ENCODE measurements at places on chromosomes 4 and X.

DNA sequence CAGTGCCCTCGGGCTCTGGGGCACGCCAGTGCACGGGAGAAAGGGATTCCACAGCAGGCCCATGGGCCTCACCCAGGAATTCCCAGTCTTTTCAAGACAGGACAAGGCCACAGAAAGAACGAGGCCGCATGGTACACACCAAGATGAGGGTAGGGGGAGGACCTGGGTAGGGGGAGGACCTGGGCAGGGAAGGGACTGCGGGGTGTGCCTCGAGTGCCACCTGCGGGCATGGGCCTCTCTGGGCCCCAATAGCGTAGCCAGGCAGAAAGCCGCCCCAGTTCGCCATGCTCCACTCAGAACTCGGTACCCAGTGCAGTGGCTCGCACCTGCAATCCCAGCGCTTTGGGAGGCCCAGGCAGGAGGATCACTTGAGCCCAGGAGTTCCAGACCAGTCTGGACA is 14.0 kb upstream of the DUSP9 start:
- no peak for DNase-seq

DNA sequence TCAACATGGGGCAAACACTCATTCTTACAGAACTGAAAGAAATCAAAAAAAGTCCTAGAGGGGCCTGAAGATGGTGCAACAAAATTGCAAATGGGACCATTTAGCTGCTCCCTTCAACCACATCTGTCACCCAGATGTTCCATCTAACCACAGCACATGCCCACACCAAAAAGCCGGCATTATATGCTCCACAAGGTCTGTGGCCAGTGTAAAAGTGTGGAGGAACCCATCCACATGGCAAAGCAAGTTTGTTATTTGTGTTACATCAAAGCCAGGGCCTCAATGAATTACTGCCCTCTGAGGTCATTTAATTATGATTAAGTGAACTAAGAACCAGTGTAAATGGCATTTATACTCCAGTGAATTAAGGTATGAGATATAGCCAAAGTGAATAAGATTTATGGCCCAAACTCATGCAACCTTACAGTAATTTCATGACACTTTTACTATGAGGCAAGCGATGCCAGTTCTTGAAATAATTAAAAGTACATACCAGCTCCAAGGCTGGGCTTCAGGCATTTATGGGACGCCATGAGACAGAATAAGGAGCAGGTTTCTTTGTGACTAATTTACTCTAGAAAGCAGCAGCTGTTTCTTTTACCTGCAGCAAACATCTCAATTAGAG is 48.7 kb upstream of the FGF16 start:
- no peak for DNase-seq

GRCh38 chr4:173252024-173252935 is 81.9 kb downstream of the HMGB2 start:
- DNase-seq: peak; percentile 75

DNA sequence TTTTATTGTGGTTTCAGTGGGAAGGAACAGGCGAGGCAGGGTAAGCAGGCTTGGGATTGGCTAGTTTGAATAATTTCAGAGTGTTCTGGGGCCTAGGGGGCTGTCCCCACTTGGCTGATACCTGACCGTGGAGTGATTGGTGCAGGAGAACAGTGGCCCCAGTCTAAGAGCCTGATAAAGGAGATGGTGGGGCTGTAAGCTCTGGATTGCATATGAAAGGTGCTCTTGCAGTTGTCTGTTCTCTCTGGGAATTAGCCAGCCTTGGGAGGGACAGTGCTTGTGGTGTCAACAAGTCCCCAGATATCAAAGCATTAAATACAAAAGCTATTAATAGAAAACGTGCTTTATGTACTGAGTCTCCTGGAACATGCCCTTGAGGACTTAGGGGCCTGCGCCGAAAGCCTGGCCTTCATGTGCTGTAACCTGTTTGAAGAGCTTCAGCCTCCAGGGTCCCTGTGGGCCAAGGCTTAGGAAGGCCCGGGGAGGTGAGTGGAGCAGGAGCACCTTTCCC is 30.4 kb upstream of the CLTRN start:
- no peak for DNase-seq

GRCh38 chrX:48891402-48892288 is 5.9 kb downstream of the TIMM17B start:
- DNase-seq: peak; percentile 73

GRCh38 chr4:3706565-3707422 is 59.4 kb upstream of the ADRA2C start:
- no peak for DNase-seq

- DNase-seq: peak; percentile 13
Observed at GRCh38 chrX:80578517-80579105, 158.4 kb downstream of the TENT5D start.

- DNase-seq: no peak
Observed at GRCh38 chr4:6368601-6369000, 99.0 kb downstream of the WFS1 start.

- DNase-seq: no peak
Observed at GRCh38 chrX:40120838-40121580, 23.3 kb upstream of the BCOR start.

- no peak for DNase-seq
Observed at GRCh38 chr4:90572996-90573395, 445.8 kb downstream of the CCSER1 start.

GRCh38 chr4:117385526-117385925 is 300.1 kb upstream of the TRAM1L1 start:
- no peak for DNase-seq

DNA sequence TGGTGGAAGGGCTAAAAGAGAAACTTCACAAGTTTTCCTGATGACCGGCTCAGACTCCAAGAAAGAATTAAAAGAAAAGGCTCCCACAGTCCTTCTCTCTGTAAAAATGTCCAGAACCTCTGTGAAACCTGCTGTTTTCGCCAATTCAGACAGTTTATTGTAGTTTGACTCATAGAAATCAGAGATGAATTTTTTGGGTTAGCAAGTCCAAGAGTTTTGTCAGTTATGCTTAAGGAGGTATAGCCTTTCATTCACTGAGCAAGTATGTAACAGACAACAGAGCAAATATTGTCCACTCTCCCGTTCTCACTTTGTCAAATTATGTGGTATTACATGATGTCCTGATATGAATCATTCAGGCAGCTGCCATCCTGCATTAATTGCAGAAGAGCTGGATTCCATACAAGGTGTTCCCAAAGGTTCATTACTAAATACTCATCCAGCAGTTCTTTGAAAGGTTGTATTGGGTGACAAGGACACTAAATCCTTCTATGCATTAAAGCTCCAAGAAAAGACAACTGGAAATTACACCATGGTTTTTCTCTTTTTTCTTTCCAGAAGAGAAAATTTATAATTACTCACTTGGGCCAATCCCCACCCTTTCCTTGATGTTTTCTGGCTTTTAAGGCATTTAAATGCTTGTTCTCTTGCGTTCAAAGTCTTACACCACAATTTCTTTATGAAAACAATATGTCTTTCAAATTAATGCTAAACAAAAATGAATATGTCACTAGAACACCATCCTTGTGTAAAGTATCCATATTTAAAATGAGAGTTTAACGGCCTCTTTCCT is 30.0 kb upstream of the PLAC1 start:
- DNase-seq: no peak

DNA sequence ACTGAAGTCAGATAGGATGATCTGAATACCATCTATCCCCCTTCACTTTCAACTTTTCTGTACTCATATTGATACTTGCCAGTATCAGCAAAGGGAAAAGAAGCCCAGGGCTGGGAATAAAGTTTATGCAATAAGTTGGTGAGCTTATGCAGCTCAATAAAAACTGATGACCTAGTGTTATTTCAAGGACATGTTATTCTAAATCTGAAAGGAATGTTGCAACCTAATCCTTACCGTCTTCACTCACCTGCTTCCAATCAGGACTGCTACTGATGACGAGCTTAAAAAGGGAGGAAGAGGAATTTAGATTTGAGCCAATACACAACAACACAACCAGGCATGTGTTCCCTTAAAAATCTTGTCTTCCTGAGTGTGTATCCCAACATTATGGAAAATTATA is 419.9 kb downstream of the SPRY1 start:
- no peak for DNase-seq

GRCh38 chrX:154515090-154515965 is 704 bp downstream of the FAM3A start:
- DNase-seq: no peak

GRCh38 chrX:44344194-44344593 is 722 bp upstream of the EFHC2 start:
- DNase-seq: no peak

DNA sequence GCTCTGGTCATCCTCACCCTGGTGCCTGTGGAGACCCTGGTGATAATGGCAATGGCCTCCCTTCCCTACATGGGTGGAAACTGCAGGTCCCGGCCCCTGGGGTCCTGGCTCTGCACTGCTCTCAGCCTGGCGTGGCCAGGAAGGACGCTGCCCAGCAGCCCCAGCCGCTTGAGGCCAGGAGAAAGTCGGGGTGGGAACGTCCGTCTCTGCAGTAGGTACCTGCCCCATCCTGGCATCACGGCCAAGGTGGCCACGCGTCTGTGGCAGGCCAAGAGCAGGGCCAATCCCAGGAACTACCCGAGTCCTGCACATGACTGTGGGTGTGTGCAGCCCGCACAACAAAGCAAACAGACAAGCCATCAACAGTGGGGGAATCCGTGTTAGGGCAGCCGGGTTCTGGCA is 33.8 kb downstream of the FGFRL1 start:
- peak; percentile 54 for DNase-seq

- no peak for DNase-seq
Observed at GRCh38 chr4:128868758-128869157, 59.3 kb downstream of the JADE1 start.

GRCh38 chrX:72299891-72300630 is 5.7 kb downstream of the CITED1 start:
- no peak for DNase-seq

DNA sequence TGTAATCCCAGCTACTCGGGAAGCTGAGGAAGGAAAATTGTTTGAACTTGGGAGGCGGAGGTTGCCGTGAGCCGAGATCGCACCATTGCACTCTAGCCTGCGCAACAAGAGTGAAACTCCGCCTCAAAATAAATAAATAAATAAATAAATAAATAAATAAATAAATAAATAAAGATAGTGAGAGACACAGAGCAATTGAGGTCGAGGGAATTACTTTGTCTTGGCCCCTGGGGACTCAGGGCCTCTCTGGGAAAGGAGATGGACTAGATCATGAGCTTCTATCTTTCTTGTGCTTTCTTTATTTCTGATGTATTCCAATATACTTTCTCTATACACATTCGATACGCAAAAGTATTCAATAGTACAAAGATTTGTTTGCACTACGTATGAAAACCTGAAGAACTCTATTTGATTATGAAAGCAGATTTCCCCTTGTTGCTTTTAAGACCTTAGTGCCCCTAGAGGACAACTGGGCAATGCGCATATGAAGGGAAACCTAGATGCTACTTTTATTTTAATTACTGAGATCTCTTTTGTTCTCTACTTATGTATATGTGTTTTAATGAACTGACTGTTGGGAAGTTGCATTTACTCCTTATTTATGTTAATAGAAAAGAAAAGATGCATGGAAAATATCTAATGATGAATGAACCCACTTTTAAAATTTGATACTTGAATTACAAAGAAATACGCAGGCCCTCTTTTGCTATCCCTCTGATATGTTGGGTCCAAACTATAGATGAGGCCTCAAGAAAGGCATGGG is 12.8 kb upstream of the ELOVL6 start:
- peak; percentile 62 for DNase-seq

GRCh38 chrX:138877746-138878145 is 166.2 kb upstream of the FGF13 start:
- no peak for DNase-seq

- DNase-seq: no peak
Observed at GRCh38 chr4:88866862-88867550, 169.4 kb upstream of the NAP1L5 start.

DNA sequence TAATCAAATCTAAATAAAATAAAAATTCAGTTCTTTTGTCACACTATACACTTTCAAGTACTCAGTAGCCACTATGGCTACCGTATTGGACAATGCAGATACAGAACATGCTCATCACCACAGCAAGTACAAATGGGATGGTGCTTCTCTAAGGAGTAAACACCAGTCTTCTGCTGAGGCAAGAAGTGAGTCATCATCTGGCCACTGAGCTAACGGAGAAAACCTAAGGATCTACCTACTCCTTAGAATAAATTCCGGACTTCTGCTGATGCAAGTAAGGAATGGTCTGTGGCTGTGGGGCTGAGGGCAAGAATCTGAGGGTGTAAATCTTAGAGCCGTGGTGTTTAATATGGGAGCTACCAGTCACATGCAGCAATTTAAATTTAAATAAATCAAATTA is 11.3 kb upstream of the RBMXL3 start:
- DNase-seq: no peak

- DNase-seq: no peak
Observed at GRCh38 chr4:33493231-33493630, 2751.1 kb downstream of the ARAP2 start.

- DNase-seq: no peak
Observed at GRCh38 chr4:41977709-41978108, 3.8 kb upstream of the DCAF4L1 start.

DNA sequence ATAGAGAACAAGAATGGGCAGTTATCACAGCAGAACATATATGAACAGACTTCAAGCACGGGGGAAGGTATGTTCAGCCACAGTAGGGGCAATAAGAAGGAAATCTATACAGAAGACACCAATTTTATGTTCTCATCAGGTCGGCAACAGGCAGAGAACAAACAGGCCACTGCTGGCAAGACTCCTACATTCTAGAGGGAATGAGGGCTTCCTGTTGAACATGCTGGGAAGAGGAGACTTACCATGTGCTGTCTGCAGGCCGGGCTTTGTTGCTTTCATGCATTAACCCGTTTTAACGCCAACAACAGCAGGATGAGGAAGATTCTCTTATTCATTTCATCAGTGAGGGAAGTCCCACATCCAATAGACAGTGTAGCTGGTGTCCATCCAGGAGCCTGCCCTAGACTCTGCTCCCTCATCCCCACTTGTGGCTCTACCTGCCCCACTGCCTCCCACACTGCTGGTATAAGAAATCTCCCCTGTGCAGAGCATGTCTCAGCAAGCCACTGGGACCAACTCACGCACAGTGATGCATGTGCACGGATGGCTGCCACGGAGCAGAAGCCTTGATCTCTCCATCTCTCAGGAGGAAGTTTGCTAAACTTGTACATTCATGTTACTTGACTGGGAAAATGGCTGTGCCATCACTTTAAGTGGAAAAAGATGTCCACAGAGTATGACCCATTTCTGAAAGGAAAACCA is 84.5 kb downstream of the ACOX3 start:
- DNase-seq: no peak

DNA sequence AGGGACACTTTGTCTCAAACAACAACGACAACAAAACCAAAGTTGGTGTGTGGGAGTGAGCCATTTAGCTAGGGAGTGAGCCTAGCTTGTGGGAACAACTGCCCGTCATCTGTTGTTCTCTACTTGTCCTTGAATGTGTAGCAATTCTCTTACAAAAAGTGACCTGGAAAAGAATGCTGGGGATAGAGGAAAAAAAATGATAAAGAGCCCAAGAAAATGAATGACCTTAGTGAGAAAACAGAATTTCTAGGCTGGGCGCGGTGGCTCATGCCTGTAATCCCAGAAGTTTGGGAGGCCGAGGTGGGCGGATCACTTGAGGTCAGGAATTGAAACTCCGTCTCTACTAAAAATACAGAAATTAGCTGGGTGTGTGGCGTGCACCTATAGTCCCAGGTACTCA is 19.6 kb downstream of the SEPTIN6 start:
- DNase-seq: no peak

- DNase-seq: no peak
Observed at GRCh38 chr4:56828784-56829535, 7.5 kb upstream of the SPINK2 start.

- DNase-seq: peak; percentile 57
Observed at GRCh38 chr4:144647590-144647989, 1.6 kb downstream of the HHIP start.
